ENCODE measurements at places on chromosomes 6 and 20.

DNA sequence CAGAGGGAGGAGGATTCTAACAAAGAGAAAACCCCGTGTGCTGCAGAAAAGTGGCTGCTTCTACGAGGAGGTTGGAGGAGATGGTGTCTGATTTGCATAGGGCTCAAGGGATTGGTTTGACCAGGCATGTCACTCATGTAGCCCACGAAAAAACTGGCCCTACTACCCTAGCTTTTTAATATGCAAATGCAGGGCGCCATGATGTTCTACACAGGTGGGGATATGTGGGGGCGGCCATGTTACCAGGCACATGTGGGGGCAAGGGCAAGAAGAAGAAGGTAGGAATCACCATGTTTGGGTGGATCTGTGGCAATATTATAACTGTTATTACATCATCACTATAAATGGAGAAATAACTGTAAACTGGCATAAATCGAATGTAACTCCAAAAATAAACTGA lies 9.9 kb downstream of the KIAA1755 start:
- DNase-seq, result peak; percentile 20

GRCh38 chr6:83062225-83062624 lies 3.4 kb downstream of the UBE3D start:
- no peak for DNase-seq

GRCh38 chr6:56757588-56757984 lies 114.9 kb upstream of the DST start:
- DNase-seq, result no peak

DNA sequence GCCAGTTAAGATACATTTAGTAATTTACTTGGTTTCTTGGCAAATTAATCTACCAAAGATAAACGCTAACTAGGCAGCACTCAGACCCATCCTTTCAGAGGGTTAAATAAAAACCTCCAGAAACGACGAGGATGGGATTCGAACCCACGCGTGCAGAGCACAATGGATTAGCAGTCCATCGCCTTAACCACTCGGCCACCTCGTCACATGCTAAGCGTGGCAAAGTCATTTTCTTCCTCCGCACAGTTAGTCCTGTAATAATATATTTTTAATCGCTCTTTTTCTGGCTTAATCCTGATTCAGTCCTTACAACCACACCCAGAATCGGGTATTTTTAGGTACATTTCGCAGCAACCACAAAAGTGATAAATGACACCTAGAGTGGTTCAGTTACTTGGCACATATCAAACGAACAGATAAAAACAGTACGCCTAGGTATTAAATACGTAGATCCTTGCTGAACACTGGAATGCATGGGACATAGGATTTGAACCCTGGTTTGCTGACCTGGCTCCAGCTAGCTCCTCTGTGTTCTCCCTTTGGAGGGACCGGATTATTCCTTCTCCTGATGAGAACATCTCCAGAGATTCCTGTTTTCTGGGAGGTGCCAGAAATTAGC lies 71.6 kb downstream of the GPX5 start:
- DNase-seq, result no peak

GRCh38 chr6:162058281-162058875 lies 669.2 kb downstream of the PRKN start:
- DNase-seq, result no peak

DNA sequence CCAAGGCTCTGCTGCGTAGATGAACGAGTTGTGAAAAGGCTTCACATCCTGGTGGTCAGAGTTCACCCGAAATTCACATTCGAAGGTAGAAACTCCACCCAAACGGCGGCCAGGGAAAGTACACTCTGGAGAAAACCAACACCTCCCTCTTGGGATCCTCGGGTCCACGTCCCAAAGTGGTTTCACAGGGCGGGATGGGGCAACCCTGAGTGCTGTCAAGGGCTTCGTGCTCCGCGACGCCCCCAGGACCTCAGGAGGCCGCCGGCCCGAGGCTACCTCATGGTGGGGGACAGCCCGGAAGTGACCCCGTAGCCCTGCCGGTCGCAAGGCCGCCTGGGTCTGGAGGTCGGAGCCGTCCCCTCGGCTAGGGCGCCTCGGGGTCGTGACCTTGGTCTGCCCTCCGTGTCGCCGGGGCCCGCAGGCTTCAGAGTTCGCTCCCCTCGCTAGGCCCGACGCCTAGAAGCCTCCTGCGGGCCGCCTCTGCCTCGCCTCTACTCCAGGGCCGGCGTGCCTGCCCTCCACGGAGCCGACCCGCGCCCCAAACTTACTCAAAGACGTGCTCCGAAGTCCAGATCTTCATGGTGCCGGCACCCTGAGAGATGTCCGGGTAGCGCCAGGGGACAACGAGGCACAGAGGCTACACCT lies at the start of gene PRELID3B:
Gene PRELID3B (minus strand): TSS at position 636 of the 645 bp plus-strand sequence. CDS start 56 bp downstream, at position 580.
- DNase-seq, result no peak

DNA sequence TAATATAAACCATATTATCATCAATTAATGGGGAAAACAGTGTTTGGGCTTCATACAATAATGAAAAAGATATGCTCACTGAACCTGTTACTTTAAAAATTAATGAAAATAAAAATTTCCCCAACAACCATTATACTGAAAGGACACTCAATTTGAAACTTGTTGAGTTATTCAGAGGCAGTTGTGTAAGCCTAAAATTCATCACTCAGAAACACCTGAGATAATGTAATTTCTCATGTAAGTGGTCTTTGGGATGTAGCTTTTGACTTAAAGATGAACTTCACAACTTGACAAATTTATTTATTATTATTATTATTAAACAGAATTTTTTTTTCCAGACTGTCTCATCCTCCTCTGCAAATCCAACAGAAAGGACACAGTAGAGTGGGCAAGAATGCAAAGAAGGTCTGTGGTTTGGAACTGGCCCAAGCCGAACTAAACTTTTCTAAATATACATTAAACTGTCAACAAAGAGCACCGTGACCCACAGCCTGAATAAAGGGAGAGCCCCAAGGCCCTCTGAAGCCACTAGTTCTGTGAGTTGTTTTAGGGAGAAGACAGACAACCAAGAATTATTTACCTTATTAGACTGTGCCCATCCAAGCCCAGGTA lies 32.2 kb upstream of the HEY2 start:
- no peak for DNase-seq

- DNase-seq, result no peak
Measured at GRCh38 chr6:109235481-109236038, 140.3 kb downstream of the CEP57L1 start.

- DNase-seq, result no peak
Measured at GRCh38 chr6:25511376-25511775, 140.6 kb upstream of the SCGN start.

GRCh38 chr6:39850736-39851297 lies 58.6 kb downstream of the DAAM2 start:
- DNase-seq, result no peak

DNA sequence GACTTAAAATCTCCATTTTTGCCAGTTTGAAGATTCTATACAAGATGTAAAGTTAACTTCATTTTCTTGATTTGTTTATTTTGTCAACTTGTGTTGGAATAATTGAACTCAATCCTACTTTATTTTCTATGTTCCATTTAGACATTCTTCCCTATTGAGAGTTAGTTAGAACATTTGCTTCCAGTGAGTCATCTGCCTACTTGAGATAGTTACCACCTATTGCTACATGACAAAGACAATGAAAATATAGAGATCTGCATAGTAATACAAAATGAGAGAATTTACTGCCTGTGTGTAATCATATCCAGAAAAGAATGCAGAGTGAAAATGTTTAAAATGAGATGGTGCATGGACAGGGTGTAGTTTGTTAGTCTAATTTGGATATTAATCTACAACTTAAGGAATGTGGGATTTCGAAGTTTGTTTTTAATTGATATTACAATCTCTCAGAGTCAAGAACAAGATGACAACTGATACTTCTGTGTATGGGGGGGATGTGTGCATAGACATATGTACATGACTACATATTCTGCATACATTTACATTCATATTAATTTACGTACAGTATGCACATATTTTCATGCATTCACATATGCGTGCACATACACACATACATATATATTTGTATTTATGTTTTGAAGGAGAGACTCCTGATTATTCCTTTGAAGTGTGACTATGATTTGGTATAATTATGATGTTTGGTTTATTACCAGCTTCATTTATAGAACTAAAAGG lies 420.1 kb downstream of the NKAIN2 start:
- no peak for DNase-seq

DNA sequence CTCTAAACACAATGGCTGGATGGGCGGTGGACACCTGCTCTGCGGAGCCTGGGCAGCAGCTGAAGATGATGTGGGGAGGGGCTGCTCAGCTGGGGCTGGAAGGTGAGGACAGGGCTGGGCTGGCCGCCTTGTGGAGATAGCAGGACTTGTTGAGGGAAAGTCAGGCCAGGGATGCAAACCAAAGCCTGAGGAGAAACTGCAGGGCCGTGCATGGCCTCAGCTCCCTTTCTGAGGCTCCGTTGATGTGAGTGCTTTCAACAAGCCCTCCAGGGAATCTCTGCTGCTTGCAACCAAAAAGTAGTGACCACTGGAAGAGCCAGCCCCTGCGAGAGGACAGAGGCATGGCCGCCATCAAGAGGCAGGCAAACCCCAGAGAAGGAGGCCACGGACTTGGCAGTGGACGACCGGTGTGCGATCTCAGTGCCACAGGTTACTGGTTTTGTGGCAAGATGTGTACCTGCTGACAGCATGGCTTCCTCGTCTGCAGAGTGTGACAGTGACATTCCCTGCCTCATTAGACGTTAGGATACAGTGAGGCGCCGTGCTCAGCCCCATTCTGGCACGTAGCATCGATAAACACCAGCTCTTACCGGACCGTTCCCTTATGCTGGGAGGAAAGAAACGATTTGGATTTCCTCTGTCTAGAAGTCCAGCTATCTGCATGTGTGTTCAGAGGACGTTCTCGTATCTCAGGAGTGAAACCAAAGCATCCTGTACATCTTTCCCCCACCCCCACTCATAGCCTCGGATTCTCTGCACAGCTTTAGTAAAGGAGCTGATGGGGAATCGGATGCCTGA lies 37.9 kb downstream of the ERMARD start:
- no peak for DNase-seq

DNA sequence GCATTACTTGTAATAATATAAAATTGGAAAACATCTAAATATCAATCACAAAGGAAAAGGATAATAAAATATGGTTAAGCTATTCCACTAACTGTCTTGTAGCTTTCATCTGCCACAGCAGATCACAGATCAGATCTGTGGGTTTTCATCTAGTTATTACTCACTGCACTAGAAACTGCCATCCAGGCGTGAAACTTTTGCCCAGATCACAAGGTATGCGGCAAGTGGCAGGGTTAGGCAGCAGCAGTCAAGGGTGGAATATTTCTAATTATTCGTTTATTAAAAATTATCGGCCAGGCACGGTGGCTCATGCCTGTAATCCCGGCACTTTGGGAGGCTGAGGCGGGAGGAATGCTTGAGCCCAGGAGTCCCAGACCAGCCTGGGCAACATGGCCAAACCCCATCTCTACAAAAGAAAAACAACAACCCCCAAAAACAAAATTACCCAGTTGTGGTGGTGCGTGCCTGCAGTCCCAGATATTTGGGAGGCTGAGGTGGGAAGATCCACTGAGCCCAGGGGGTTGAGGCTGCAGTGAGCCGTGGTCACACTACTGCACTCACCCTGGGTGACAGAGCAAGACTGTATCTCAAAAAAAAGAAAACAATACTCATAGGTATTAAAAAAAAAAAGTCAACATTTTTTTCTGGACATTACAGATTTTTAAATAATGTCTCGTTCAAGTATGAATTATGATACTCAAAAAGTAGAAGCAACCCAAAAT lies 32.1 kb downstream of the BEND3 start:
- DNase-seq, result no peak
